Lower lobe of right lung (tissue), 2 donors: ENCODE measurements at places on chromosomes 3 and 15. TPM values are rescaled to one million over a fixed set of nuclear protein-coding genes. Genes with fewer than 3 reads are reported as not detected.

FAM174B gene
- 57.7 TPM for total RNA-seq

APBA2 gene
- 3.8 TPM for total RNA-seq

ROPN1 gene
- not detected for total RNA-seq

HACL1 gene
- total RNA-seq = 21.2 TPM

GOLGA8Q gene
- not detected for total RNA-seq

LRRN1 gene
- 2.0 TPM for total RNA-seq

SNX22 gene
- total RNA-seq = 17.4 TPM

SPTBN5 gene
- 2.1 TPM for total RNA-seq

DNA sequence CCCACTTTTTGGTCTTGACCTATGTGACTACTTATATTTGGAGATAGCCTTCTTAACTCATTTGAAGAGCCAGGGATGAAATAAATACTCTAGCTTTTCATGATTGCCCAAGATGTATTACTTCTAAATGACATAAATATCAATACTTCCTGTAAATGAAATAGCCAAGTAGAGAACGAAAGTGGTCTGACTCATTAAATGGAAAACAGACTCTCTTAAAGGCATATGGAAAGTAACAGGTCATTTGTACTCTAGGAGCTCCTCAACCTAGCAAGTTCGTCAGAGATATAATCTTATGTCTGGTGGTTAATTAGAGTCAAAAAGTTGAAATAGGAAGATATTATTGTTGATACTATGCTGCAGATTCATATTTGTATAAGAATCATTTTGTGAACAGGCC lies 1105.4 kb downstream of the TUSC7 start:
- no peaks in the 10 kb centered on the region for H3K36me3 ChIP-seq
- no peak overlapping the region for H3K4me3 ChIP-seq
- H3K27ac ChIP-seq = no peak overlapping the region

- H3K4me3 ChIP-seq = no peak overlapping the region
- DNase-seq = no peak
- peaks cover 64% of the 10 kb centered on the region for H3K36me3 ChIP-seq
- H3K27me3 ChIP-seq = no peaks in the 10 kb centered on the region
- no peaks in the 10 kb centered on the region for H3K4me1 ChIP-seq
Observed at GRCh38 chr3:45489730-45490309, 101.4 kb downstream of the LARS2 start.

DNA sequence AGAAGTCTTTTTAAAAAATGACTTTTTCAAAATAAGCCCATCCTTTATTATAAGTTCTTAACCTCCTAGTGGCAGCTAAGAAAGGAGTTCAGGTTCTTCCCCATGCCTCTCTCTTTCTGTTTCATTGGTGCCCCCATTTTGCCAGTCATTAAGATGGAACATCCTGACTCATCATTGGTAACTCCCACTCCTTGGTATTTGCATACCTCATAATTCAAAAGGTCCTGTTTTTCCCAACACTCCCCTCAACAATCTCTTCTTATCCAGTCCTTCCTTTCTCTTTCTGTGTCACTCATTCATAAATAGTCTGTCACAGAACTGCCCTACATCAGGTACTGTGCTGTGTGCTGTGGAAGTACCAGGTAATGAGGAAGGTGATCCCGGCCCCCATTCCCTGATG lies 394.0 kb downstream of the FOXP1 start:
- H3K27ac ChIP-seq = no peak overlapping the region
- no peaks in the 10 kb centered on the region for H3K36me3 ChIP-seq
- no peaks in the 10 kb centered on the region for H3K27me3 ChIP-seq
- H3K4me3 ChIP-seq = no peak overlapping the region

DNA sequence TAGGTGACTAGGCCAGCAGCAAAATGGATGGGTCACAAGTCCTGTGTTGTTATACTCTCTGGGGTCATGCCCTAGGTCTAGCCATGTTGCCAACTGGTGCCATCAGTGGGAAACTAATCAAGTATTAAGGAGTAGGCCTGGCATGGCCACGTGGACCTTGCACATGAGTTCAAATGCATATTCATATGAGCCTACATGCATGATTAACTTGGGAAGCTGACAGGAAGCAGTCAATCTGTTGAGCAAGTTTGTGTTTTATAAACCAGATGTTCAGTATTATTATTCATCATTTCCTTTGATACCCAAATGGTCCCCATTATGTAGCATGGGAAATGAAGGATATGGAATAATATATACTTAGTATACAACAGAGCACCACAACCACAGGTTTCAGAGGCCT lies 95.0 kb downstream of the LRTM1 start:
- H3K27me3 ChIP-seq = no peaks in the 10 kb centered on the region
- DNase-seq = no peak
- no peak overlapping the region for H3K4me3 ChIP-seq
- H3K27ac ChIP-seq = no peak overlapping the region

GRCh38 chr3:101989578-101990200 lies 140.4 kb downstream of the NFKBIZ start:
- H3K36me3 ChIP-seq = no peaks in the 10 kb centered on the region
- no peak overlapping the region for H3K4me3 ChIP-seq
- no peak for DNase-seq

GRCh38 chr3:5122030-5122740 lies at the start of gene ARL8B:
TSS of gene ARL8B (plus strand) at chr3:5122292. CDS start at chr3:5122466, 174 bp downstream.
- peaks cover 4% of the 10 kb centered on the region for H3K36me3 ChIP-seq
- H3K4me3 ChIP-seq = peak within 1 kb of the TSS; percentile 100
- peak; percentile 95 for DNase-seq

- no peak overlapping the region for H3K27ac ChIP-seq
- no peaks in the 10 kb centered on the region for H3K4me1 ChIP-seq
- H3K27me3 ChIP-seq = no peaks in the 10 kb centered on the region
- no peak for DNase-seq
- H3K4me3 ChIP-seq = no peak overlapping the region
Observed at GRCh38 chr3:26920646-26921478, 298.3 kb downstream of the LRRC3B start.

GRCh38 chr3:156216216-156216615 lies 95.8 kb downstream of the KCNAB1 start:
- no peak overlapping the region for H3K27ac ChIP-seq
- H3K4me3 ChIP-seq = no peak overlapping the region
- H3K4me1 ChIP-seq = no peaks in the 10 kb centered on the region
- no peaks in the 10 kb centered on the region for H3K36me3 ChIP-seq
- no peak for DNase-seq

GRCh38 chr15:28861031-28861534 lies 12.6 kb upstream of the GOLGA6L7 start:
- no peak for DNase-seq
- no peak overlapping the region for H3K4me3 ChIP-seq
- H3K27ac ChIP-seq = no peak overlapping the region
- no peaks in the 10 kb centered on the region for H3K36me3 ChIP-seq
- H3K27me3 ChIP-seq = no peaks in the 10 kb centered on the region

GRCh38 chr3:194973366-194974000 lies 287.8 kb downstream of the FAM43A start:
- no peaks in the 10 kb centered on the region for H3K27me3 ChIP-seq
- H3K27ac ChIP-seq = no peak overlapping the region
- no peaks in the 10 kb centered on the region for H3K36me3 ChIP-seq
- H3K4me1 ChIP-seq = no peaks in the 10 kb centered on the region

DNA sequence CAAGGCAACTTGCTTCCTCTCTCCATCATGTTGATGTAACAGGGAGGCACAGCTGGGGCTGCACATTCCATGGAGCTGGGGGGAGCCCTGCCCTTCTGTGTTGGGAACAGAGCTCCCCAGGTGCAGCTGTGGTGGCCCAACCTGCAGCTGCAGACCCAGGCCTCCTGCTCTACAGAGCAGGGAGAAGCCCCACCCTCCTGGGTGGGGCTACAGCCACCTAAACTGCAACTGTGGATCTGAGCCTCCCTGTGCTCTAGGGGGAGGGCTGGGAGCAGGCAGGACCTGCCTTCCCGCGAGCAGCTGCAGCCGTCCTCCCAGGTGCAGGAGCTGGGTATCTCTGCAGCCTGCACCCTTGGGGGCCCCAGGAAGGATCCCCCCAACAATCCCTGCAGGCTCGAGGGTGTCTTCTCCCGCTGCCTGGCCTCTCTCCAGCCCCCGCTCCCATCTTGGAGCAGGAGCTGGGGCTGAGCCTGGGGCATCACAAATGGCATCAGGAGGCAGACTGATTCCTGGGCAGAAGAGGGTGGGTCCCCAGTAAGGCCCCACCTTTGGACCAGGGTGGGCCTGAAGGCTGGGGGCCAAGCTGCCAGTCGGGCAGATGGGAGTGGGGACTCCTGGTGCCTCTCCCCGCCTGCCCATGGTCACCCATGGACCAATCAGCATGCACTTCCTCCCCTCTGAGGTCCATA lies 7.4 kb downstream of the LRRC58 start:
- H3K4me3 ChIP-seq = no peak overlapping the region
- H3K36me3 ChIP-seq = no peaks in the 10 kb centered on the region
- peaks cover 27% of the 10 kb centered on the region for H3K4me1 ChIP-seq
- H3K27me3 ChIP-seq = no peaks in the 10 kb centered on the region
- H3K27ac ChIP-seq = no peak overlapping the region
- no peak for DNase-seq

DNA sequence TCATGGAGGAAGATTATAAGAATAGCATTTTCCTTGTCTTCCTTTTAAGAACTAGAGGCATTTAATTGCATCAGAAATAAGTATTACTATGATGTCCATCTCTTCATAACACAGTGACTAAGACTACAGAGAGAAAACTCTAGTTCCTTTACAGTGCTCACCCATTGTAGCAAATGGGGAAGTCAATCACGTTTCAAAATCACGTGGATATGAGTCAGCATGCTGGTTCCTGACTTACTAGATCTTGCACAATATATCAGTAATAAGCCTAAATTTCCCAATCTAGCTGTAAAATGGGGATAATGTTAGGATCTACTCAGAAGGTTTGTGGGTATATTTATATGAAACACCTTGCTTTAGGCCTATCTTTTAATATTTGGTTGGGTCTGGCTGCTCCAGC lies 254.8 kb upstream of the EOMES start:
- H3K36me3 ChIP-seq = no peaks in the 10 kb centered on the region
- no peak for DNase-seq
- no peaks in the 10 kb centered on the region for H3K4me1 ChIP-seq
- H3K4me3 ChIP-seq = no peak overlapping the region

- no peak for DNase-seq
- H3K27me3 ChIP-seq = no peaks in the 10 kb centered on the region
- no peaks in the 10 kb centered on the region for H3K36me3 ChIP-seq
- H3K4me3 ChIP-seq = no peak overlapping the region
Observed at GRCh38 chr15:47439146-47440111, 277.9 kb upstream of the SEMA6D start.

GRCh38 chr3:23648996-23649395 lies 156.8 kb upstream of the UBE2E1 start:
- no peaks in the 10 kb centered on the region for H3K27me3 ChIP-seq
- DNase-seq = no peak
- H3K27ac ChIP-seq = no peak overlapping the region
- H3K4me1 ChIP-seq = peaks cover 5% of the 10 kb centered on the region
- no peak overlapping the region for H3K4me3 ChIP-seq

GRCh38 chr15:101391981-101392640 lies 97.1 kb upstream of the SNRPA1 start:
- no peak for DNase-seq
- H3K36me3 ChIP-seq = no peaks in the 10 kb centered on the region
- no peak overlapping the region for H3K27ac ChIP-seq
- H3K4me1 ChIP-seq = no peaks in the 10 kb centered on the region

DNA sequence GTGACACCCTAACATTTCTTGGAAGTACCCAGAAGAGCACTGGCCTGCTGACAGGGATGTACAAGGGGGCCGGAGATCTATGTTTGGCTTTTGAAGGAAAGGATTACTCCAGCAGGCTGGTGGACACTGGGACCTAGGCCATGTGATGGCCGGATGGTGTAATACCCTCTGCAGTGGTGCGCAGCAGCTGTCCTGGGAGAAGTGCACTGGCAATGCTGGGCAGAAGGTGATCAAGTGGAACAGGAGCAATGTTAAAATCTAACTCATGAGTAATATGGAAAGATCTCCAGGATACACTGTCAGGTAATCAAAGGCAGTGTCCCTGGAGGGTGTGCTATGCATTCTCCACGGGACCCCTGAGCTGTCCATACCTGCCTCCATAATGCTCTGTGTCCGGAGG lies 71.2 kb upstream of the POMGNT2 start:
- H3K4me3 ChIP-seq = no peak overlapping the region
- H3K4me1 ChIP-seq = peaks cover 45% of the 10 kb centered on the region
- H3K27me3 ChIP-seq = no peaks in the 10 kb centered on the region
- DNase-seq = no peak

- DNase-seq = no peak
- peaks cover 26% of the 10 kb centered on the region for H3K4me1 ChIP-seq
- H3K27me3 ChIP-seq = no peaks in the 10 kb centered on the region
- H3K36me3 ChIP-seq = no peaks in the 10 kb centered on the region
Observed at GRCh38 chr15:68339481-68339880, 61.9 kb downstream of the FEM1B start.

- H3K27ac ChIP-seq = no peak overlapping the region
- no peaks in the 10 kb centered on the region for H3K36me3 ChIP-seq
- peaks cover 9% of the 10 kb centered on the region for H3K27me3 ChIP-seq
- no peak for DNase-seq
- H3K4me1 ChIP-seq = no peaks in the 10 kb centered on the region
Observed at GRCh38 chr15:83356501-83357399, 72.3 kb upstream of the BNC1 start.

- H3K4me3 ChIP-seq = no peak overlapping the region
- DNase-seq = peak; percentile 62
- H3K27ac ChIP-seq = no peak overlapping the region
- no peaks in the 10 kb centered on the region for H3K27me3 ChIP-seq
- no peaks in the 10 kb centered on the region for H3K36me3 ChIP-seq
Observed at GRCh38 chr15:51759557-51760070, 8.2 kb downstream of the TMOD2 start.

GRCh38 chr3:87367736-87368135 lies 91.4 kb upstream of the POU1F1 start:
- no peaks in the 10 kb centered on the region for H3K36me3 ChIP-seq
- H3K4me3 ChIP-seq = no peak overlapping the region
- H3K27me3 ChIP-seq = no peaks in the 10 kb centered on the region
- no peaks in the 10 kb centered on the region for H3K4me1 ChIP-seq
- no peak overlapping the region for H3K27ac ChIP-seq

GRCh38 chr15:56760186-56760585 lies 26.9 kb upstream of the ZNF280D start:
- no peak overlapping the region for H3K4me3 ChIP-seq
- no peaks in the 10 kb centered on the region for H3K36me3 ChIP-seq
- H3K27me3 ChIP-seq = no peaks in the 10 kb centered on the region
- peaks cover 7% of the 10 kb centered on the region for H3K4me1 ChIP-seq
- H3K27ac ChIP-seq = no peak overlapping the region
- DNase-seq = no peak

DNA sequence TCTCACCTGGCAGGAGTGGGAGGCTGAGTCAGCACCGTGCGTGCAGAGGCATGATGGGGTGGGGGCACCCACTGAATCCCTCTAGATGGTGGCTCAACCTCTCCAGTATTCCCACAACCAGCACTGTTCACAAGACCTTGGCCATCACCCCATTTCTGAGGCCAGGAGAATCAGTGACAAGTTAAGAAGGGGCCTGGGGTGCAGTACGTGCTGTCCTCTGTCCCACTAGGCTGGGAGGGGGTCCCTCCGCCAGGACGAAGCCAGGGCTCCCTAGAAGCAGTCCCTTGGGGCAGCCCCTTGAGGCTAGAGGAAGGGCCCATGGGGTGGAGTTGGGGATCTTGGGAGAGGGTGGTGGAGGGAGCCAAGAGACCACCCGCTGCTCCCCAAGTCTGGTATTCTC lies 4.8 kb downstream of the MYL3 start:
- no peaks in the 10 kb centered on the region for H3K27me3 ChIP-seq
- H3K4me1 ChIP-seq = no peaks in the 10 kb centered on the region
- peak; percentile 14 for DNase-seq
- no peaks in the 10 kb centered on the region for H3K36me3 ChIP-seq
- H3K4me3 ChIP-seq = no peak overlapping the region
